Heart right ventricle (tissue), 16 donors: ENCODE measurements at places on chromosomes 6 and 20.

GRCh38 chr6:2038092-2038491 is 207.3 kb downstream of the GMDS start:
- no peak for DNase-seq

DNA sequence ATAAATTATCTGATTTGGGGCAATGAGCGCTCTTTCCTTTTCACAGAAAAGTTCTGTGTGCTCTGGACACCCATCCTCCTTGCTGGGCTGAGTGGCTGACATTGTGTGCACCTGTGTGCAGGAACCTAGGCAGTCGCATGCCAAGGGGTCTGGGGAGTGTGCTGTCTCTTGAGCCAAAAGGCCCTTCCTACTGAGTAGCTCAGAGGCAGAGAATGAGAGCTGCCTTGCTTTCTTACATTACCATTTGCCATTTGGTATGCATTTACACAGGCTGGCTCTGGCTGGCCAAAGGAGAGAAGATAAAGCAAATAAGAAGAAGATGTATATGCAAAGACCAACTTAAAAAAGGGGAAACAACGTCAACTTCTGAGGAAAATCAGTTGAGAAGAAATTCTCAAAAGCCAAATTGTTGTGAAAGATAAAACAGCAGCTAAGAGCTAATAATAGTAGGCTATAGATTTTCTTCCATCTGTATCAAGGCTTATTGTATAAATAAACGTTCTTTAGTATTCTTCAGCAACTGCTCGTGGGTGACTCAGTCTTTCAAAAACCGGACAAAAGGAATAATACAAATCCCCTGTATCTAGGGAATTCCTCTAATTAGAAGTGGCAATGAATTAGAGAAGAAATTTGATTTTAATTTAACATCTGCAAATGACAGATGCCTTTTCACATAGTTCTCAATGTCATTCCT is 121.9 kb downstream of the INSM1 start:
- DNase-seq = no peak

DNA sequence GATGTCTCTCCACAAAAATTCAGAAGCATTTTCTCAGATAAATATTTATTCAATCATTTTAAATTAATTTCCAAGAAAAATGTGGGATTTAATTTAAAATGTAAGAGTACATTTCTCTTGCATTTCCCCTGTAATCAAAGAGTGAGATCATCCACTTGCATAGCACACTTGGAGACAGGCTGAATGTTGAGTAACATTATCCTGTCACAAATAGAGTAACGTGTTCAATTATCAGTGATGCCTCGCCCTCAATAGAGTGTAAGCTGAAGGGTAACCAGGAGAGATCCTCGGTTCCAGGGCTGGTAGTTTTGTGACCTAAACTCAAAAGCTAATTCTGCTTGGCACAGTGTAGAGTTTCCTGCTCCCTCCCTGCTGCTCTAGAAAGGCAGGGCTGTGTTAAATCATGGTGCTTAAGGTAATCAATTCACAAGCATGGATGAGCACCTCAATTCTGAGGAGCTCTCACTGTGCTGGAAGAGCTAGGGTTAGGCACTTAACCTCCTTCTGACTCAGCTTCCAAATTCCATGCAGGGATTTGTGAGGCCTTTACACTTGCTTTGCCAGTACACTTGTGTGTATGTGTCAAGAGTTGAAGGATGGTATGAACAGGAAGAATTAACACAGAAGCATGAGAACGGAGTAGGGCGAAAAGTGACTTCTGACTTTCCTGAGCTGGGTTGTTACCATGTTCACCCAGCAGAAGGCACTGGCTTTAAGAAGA is 56.6 kb downstream of the MMUT start:
- DNase-seq = no peak

GRCh38 chr6:2937627-2938003 is 33.8 kb downstream of the SERPINB6 start:
- no peak for DNase-seq

GRCh38 chr20:8602389-8603116 is 466.3 kb upstream of the PLCB4 start:
- DNase-seq = no peak

DNA sequence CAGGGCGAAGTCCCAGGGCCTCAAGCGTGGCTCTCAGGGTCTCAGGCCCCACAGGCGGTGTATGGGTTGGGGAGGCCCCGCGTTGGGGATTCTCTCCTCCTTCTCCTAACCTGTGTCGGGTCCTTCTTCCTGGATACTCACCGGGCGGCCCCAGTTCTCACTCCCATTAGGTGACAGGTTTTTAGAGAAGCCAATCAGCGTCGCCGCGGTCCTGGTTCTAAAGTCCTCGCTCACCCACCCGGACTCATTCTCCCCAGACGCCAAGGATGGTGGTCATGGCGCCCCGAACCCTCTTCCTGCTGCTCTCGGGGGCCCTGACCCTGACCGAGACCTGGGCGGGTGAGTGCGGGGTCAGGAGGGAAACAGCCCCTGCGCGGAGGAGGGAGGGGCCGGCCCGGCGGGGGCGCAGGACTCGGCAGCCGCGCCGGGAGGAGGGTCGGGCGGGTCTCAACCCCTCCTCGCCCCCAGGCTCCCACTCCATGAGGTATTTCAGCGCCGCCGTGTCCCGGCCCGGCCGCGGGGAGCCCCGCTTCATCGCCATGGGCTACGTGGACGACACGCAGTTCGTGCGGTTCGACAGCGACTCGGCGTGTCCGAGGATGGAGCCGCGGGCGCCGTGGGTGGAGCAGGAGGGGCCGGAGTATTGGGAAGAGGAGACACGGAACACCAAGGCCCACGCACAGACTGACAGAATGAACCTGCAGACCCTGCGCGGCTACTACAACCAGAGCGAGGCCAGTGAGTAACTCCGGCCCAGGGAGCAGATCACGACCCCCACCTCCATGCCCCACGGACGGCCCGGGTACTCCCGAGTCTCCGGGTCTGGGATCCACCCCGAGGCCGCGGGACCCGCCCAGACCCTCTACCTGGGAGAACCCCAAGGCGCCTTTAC is at the start of gene HLA-G:
TSS of gene HLA-G (plus strand) at position 247 of the 892 bp plus-strand sequence. CDS start at position 267, 20 bp downstream.
- no peak for DNase-seq

DNA sequence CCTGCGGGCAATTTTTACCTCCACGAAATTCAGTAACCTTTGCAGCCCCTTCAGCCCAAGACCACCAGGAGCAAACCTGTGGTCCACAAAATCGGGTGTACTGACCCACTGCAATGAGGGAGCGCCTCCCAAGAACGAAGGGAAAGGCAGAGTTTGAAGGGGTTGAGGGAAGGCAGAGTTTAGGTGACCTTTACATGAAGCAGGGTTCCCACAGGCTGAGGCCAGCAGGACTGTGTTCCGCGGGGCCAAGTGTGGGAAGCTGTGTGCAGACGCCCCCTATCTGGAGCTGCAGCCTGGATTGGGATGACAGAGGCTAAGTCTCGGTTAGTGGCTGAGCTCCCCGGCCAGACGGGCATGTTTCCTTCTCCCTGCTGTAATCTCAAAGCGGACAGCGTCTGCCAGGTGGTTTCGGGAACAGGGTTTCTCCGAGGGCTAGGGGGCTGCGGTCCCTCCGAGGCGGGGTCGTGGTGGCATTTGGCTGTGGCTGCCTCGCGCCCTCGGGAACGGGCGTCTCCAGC is 826 bp upstream of the PYGB start:
- DNase-seq = peak; percentile 78

GRCh38 chr6:129188795-129189194 is 305.9 kb downstream of the LAMA2 start:
- no peak for DNase-seq

DNA sequence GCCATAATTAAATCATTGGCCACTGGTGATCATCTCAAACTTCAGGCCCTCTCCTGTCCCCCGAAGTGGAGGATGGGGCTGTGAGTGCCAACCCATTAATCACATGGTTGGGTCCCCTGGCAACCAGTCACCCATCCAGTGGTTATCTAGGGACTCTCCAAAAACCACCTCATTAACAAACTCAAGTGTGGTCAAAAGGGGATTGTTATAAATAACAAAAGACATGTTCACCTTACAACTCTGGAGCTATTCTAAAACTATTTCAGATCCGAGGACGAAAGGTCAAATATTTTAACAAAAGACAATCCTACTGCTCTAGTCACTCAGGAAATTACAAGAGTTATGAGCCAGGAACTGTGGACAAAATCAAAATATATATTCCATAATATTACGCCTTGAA is 95.5 kb upstream of the PRND start:
- DNase-seq = no peak

GRCh38 chr6:152267967-152268845 is 369.0 kb downstream of the SYNE1 start:
- DNase-seq = no peak

- no peak for DNase-seq
Measured at GRCh38 chr6:118408863-118409262, 139.2 kb upstream of the PLN start.

DNA sequence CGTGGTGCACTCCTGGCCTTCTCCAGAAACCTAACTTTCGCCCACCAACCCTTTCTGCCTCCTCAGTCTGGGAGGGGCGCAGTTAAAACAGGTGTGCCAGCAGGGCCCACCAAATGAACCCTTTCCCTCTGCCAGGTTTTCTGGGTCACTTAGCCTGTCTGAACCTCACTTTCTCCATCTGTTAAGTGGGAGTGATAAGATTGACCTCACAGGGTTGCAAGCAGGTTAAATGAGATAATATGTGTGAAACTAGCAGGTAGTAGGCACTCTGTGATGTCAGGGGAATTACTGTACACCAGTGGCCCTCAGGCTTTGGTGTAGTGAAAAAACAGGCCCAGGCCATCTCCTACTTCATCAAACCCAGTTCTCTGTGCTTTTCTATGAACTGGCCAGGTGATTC is 14.1 kb downstream of the BNIP5 start:
- no peak for DNase-seq

GRCh38 chr20:12161734-12162133 is 244.0 kb downstream of the BTBD3 start:
- DNase-seq = no peak

DNA sequence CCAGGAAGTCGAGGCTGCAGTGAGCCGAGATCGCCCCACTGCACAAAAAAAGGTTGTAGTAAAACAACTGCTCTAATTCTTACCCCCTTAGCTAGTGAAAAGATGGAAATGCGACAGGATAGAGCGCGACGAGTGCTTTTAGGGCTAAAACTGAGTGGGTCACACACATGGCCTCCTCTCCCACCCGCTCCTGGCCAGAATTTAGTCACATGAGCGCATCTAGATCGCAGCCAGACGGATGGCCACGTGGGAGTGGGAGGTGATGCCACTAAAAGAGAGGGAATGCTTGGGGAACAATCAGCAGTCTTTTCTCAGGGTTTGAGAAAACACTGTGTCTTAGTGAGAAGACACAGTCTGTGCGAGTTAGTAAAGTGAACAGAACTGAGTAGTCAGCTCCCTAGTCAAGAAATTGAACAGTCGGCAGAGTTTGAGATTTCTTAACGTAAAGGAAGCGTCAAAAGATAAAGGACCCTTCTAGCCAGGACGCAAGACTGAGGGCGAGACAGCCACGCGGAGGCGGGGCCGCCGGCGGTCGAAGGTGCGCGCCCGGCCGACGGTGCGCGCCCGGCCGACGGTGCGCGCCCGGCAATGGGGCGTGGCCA is 664 bp upstream of the ACTR5 start:
- no peak for DNase-seq

DNA sequence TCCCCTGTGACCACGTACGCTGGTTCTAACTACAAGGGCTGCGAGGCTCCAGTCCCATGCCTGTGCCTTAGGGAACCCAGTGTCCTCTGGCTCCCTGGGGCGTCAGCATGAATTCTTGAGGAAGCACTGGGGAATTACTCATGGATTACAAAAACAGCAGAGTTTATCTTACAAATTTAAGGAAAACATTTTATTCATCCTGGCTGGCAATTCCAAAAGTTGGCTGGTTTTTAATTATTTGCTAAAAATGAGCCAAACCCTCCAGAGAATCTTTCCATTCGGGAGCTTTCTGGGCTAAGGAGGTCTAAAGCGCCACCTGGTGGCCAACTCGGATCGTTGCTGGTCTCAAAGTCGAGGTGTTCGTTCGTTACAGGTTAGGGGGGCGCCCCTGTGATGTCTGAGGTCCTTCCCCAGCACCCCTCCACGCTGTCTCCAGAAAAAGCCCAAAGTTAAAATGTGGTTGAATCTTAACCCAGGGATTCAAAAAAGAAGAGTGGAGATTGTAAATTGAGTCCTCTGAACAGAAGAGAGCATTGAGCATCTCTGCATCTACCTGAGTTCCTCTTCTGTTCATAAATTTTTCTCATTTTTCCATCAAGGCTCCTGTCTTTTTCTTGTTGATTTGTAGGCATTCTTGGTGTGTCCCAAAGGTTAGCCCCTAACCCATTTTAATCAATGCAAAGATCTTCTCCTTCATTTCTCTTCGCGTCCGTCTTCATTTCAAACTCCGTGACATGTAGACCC is 99.4 kb downstream of the BFSP1 start:
- peak; percentile 36 for DNase-seq

DNA sequence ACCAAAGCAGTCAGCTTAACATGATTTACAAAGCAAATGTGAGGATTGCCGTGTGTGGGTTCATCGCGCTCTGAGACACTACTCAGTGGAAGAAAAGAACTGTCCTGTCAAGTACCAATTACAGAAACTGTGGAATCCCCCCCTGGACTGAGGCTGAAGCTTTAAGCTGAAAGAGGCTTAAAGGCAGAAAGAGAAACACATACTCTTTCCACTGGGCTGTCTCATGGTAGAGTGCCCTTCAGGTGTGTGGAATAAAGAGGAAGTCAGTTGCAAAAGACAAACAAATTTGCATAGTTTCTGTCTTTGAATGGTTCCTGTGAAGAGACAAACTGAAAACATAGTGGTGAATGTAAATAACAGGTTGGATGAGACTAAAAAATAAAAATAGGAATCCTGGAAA is 560.4 kb upstream of the SYNCRIP start:
- DNase-seq = no peak

- no peak for DNase-seq
Measured at GRCh38 chr6:142075516-142076101, 57.1 kb upstream of the GJE1 start.

DNA sequence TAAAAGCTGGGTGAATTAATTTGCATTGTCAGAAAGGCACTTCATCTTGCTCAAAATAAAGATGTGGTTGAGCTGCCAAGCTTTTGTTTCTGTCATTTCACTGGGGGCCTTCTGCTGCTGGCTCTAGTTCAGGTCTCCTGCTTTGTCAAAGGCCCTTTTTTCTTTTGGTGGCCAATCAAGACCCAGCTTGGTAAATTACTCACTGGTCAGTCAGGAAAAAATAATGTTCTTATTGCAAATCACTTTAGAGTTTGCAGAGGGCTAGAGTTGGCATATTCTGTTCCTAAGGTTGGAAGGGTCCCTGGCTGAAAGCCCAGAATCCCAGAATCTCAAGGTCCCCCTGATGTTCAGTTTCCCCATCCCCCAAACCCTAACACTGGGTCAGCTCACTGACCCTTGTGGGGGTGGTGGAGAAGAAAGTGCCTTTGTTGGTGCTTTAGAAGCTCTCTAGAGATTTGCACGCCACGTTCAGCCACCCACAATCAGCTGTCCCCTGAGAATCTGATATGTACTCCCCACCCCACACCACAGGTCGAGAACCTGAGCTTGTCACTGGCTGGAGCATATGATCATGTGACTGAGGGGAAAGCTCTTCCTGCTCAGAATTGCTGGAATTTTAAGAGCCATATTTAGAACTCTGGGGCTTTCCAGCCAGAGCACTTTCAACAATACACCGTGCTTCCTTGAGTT is 21.7 kb upstream of the BNIP5 start:
- no peak for DNase-seq

GRCh38 chr20:21981179-21981578 is 275.7 kb downstream of the PAX1 start:
- DNase-seq = no peak
